Right lung (tissue), 10 donors: ENCODE measurements at places on chromosomes 16 and 17.

DNA sequence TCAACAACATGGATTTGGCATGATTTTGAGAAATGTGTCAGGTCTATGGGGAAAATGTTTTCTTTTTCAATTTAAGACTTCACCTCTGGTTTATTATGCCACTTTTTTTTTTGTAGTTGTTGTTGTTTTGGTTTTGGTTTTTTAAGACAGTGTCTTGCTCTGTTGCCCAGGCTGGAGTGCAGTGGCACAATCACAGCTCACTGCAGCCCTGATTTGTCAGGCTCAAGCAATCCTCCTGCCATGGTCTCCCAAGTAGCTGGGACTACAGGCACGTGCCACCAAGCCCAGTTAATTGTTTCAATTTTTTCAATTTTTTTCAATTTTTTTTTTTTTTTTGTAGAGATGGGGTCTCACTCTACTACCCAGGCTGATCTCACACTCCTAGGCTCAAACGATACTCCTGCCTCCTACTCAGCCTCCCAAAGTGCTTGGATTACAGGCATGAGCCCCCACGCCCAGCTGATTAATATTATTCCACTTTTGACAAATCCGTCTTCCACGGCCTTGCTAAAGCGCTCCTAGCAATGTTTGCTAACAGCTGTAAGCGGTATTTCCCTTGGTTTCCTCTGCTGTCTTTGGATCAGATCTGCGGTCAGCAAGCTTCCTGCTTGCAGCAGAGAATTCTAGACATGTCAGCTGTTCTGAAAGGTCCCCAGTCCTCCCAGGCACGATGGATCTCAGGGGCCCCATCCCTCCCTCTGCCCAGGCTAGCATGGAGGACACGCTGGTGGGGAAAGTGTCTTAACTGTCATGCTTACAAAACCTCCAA, 7.0 kb upstream of the MILR1 start:
- DNase-seq: no peak

GRCh38 chr16:17177242-17177958, 293.4 kb downstream of the XYLT1 start:
- DNase-seq: no peak

DNA sequence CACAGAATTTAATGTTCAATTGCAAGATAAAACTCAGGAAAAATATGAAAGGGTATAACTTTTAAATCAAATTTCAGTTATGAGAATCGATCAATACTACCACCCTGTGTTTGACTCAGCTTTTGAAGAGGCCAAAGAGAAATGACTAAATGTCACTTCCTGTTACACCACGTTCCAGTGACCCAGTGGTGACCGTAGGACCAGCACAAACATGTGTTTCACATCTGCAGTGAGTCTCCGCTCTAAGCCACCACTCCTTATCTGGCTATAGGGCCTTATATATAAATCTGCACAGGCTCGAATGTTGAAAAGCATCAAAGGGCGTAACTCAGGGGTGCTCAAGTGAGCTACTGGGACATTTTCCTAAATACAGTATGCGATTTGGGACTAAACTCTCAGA, 36.1 kb downstream of the CYB5D2 start:
- DNase-seq: no peak

DNA sequence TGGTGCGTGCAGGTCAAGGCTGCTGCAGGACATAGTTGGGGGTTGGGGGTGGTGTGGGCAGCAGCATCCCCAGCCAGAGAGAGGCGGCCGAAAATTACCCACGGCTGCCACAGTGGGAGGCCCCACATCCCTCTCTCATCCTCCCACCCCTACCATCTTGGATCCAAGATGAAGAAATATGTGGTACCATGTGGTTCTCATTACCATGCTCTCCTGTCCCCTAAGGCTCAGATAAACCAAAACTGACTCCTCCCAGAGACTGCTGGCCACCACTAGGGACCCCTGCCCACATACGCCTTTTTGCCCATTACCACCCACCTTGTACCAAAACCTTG, 120.4 kb downstream of the HIC1 start:
- DNase-seq: no peak

- no peak for DNase-seq
Observed at GRCh38 chr17:63232565-63233310, 213.4 kb downstream of the CYB561 start.
